Activated CD4-positive, alpha-beta T cell treated with anti-CD3 and anti-CD28 coated beads for 1 hour (primary cell): ENCODE measurements at places on chromosomes 6 and 20.
A peak's percentile ranks its signal among the peaks of the same experiment; 100 is the strongest.

- DNase-seq, result no peak
Observed at GRCh38 chr20:24703284-24703610, 233.8 kb downstream of the SYNDIG1 start.

GRCh38 chr6:47014401-47014800, 27.7 kb downstream of the ADGRF1 start:
- DNase-seq, result no peak

DNA sequence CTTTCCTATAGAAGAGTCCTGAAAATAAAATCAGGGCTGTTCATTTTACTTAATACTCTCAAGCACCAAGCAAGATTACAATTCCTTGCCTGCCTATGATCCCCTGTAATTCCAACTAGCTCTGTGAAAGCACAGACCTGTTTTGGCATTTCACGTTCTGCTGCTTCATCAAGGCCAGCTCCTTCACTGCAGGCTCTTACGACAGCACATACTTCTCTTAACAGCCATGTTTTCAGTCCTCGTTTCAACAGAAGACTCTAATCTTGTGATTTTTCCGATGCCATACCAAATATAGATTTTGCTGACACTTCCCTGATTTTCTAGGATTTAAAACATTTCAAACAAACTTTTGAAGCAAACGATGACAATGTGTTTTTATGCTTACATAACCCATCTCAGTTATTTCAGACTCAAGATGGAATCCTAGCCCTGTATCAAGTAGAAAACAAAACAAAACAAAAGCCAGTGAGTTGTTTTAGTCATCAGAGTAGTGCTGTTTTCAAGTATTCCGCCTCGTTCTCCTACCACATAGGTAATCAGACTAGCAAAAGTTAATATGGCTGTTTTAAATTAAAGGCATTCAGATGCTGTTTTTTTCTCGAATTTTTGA, 616.5 kb upstream of the CITED2 start:
- no peak for DNase-seq

GRCh38 chr6:34592208-34592952, 36.3 kb upstream of the SPDEF start:
- no peak for DNase-seq

- no peak for DNase-seq
Observed at GRCh38 chr20:49377326-49377725, 99.5 kb upstream of the ZNFX1 start.

- DNase-seq, result no peak
Observed at GRCh38 chr20:24648481-24648880, 179.1 kb downstream of the SYNDIG1 start.

DNA sequence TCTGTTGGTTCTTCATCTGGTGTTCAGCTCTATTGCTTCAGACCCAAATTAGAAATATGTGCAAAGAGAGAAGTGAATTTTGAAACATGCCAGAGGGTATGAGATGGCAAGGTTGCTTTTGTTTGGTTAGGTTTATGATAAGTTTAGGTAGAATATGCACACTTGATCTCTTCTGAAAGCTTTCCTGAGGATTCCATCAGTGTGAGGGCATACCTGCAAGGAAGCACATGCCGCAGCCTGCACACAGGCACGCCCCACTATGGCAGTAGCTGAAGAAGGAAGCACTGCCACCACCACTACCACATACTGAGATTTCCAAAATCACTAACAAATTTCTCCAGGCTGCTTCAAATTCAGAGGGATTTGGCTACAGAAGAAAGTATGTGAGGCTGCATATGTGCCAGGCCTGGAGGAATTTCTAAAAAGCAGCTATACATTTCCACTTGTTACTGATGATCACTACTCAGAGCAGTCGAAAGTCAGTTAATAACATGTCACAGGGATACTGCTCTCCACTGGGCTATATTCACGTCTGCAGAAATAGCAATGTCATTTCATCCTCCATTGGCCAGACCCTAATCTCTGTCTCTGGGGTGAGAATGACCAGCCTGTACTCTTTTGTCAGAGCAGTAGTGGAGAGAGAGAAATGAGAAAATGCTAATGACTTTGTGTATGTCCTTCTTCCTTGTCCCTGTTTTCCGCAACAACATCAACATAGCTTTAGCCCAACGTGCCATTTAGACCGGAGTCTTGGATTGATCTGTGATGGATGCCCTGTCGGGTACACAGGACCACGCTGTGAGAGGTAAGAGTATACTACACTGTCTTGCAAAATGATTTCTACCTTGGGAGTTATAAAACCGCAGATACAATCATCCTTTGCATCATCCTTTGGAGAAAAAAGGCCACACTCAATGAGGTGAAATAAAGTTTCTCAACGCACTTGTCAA, 396.7 kb downstream of the LAMA2 start:
- no peak for DNase-seq

GRCh38 chr20:23249541-23249940, 101.0 kb upstream of the NXT1 start:
- DNase-seq, result no peak

DNA sequence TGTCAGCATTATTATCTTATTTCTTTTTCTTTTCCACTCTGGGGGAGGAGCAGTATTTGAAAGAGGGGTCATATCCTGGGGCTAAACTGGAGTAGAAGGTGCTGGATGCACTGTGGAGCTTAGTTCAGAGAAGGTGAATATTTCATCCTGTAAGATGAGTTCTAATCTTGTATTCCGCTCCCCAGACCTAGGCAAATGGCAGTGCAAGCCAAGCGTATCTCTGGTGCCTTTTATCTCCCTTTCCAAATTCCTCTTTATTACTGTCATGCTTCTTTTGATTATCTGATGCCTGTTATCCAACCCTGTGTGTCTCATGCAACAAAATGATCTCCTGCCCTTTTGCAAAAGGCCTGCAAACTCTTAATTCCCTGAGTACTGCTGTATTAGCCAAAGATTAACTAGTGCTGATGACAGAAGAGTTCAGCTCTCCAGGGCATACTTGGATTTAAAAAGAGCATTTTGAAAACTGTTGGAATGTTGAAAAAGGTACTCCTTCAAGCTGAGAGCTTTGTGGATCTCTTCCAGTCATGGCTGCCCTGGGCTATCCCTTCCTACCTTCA, 138.0 kb downstream of the CARMIL1 start:
- DNase-seq, result no peak

DNA sequence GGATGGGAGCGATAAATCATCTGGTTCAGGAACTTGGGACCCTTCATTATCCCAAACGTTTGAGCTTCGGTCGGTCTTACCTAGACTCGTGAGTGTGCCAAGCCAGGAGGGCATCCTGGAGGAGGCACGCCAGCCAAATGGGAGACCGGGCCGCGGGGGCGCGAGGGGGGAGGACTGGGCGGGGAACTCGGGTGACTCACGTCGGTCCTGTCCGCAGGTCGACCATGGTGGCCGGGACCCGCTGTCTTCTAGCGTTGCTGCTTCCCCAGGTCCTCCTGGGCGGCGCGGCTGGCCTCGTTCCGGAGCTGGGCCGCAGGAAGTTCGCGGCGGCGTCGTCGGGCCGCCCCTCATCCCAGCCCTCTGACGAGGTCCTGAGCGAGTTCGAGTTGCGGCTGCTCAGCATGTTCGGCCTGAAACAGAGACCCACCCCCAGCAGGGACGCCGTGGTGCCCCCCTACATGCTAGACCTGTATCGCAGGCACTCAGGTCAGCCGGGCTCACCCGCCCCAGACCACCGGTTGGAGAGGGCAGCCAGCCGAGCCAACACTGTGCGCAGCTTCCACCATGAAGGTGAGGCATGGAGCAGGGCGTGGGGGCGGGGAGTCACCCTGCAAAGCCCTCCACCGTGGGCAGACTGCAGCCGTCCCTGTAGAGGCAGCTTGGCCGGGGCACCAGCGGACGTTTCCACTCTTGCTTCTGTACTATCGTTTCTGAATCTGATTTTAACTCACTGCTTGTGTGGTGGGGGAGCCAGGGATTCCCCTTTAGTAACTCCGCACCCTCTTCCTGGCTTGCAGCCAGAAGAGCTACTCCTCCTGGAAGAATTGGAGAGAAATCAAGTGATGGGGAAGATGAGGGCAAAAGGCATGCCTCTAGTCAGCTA, 2.7 kb downstream of the BMP2 start:
- DNase-seq, result no peak

DNA sequence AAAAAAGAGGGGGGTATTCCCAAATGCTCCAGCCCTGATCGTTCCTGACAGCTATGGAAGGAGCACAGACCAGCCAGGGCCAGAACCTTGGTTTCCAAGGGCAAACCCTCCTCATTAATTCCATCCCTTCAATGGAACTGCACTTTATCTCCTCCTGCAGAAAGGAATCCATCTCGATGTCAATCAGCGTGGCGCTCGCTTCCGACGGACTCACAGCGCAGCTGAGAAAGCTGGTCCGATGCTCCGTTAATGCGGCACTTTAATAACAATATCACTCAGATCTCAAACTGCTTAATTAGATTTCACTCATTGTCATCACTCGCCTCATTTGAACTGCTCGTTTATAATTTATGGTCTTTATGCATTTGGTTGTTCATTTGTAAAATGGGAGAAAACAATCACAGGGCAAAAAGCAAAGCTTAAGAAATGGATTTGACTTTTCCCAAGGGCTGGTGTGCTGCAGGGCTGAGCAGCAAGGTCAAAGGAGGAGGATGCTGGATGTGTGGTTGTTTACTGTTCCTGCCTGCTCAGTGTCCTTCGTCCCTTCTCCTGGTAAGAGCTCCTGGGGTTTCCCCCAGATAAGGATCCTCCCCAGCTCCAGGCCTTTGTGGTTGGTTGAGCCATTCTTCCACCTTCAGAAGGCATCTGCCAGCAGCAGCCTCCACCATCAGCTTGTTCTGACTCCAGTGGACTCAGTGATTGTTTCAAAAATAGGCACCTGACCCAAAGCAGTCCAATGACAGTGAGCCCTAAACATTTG, 152.7 kb downstream of the ANKRD60 start:
- no peak for DNase-seq

- peak; percentile 12 for DNase-seq
Observed at GRCh38 chr6:87742106-87742505, 40.1 kb upstream of the AKIRIN2 start.

- DNase-seq, result no peak
Observed at GRCh38 chr20:62357187-62357667, 9.9 kb downstream of the LAMA5 start.

DNA sequence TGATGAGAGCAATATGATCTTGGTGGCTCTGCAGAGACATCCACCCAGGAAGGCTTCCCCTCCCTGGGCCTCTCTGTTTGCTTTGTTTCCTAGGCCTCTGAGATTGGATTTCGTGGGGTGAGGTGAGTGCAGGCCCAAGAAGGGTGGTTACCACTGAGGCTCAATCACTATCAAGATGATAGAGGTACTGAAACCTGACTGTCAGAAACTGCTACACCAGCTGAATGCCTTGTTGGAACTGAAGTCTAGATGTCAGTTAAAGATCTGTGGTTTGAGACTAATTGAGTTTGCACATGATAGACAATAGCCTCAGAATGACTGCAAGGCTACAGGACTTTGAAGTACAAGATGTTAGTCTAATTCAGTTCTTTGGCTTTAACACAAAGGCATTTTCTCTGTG, 15.2 kb downstream of the VNN1 start:
- no peak for DNase-seq

GRCh38 chr20:59945731-59946130, 5.5 kb downstream of the FAM217B start:
- DNase-seq, result no peak

GRCh38 chr6:167968091-167968490, 29.4 kb upstream of the KIF25 start:
- no peak for DNase-seq

GRCh38 chr20:36932476-36933426, 18.8 kb downstream of the SAMHD1 start:
- DNase-seq, result no peak

GRCh38 chr6:106117579-106117978, 31.4 kb downstream of the PRDM1 start:
- DNase-seq, result peak; percentile 41

- no peak for DNase-seq
Observed at GRCh38 chr20:10619427-10619826, 54.4 kb downstream of the JAG1 start.

- DNase-seq, result no peak
Observed at GRCh38 chr20:10639737-10640556, 33.9 kb downstream of the JAG1 start.

GRCh38 chr6:97275804-97276203, 7.2 kb downstream of the MMS22L start:
- DNase-seq, result no peak

- DNase-seq, result no peak
Observed at GRCh38 chr20:5495939-5496338, 179.2 kb upstream of the PROKR2 start.

GRCh38 chr6:12249541-12250382, 40.4 kb upstream of the EDN1 start:
- DNase-seq, result no peak

DNA sequence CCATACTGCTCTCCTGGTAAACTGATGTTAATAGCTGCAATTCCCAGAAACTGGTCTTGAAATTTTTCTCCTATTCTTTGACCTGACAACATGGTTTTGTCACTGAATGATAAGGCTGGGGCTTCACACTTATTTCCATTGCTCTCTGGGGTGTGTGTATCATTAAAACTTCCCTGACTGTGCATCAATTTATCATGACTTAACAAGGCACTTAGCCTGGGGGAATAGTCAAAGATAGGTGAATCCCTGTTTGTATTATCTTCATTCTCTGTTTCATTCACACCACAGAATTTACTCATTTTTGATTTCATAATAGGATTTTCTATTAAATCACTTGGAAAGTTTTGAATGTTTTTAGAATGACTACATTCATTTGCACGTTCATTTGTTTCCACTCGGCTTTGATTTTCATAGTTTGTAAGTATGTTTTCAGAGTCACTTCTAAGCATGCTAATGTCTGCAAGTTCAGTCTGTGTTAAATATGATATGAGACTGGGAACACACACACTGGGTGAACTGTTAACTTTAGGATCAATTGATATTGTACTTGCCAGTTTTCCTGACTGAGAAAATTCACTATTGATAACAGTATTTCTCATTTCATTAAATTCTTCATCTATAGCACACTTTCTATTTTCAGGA, 35.5 kb downstream of the DST start:
- no peak for DNase-seq

GRCh38 chr6:43075670-43076463, at the start of gene PTK7:
TSS of gene PTK7 (plus strand) at chr6:43076314. CDS start at chr6:43076489, 175 bp downstream.
- no peak for DNase-seq

DNA sequence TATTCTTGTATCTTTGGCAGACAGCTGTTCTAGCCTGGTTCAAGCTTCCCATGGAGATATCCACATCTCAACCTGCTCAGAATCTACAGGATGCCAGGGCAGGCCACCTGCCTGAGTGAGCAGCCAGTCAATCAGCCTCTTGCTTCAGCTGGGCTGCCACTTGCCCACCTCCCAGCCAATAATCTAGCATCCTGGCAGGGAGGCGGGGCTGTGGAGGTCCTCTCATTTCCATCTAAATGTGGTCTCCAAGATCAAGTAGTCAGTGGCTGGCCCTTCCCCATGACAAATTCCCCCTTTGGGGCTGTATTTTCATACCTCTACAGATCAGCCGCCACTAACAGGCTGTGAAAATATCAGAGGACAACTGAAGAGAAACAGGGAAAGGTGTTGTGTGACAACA, 33.0 kb upstream of the SPDEF start:
- DNase-seq, result no peak

- DNase-seq, result no peak
Observed at GRCh38 chr20:52295556-52295955, 104.0 kb upstream of the ZFP64 start.

- no peak for DNase-seq
Observed at GRCh38 chr6:23566418-23566817, 559.6 kb upstream of the NRSN1 start.

GRCh38 chr6:75752365-75752764, 3.3 kb downstream of the MYO6 start:
- DNase-seq, result no peak

GRCh38 chr6:168377484-168377855, 57.9 kb upstream of the DACT2 start:
- no peak for DNase-seq

GRCh38 chr6:26030716-26031115, 56.5 kb upstream of the HFE start:
- no peak for DNase-seq
